ENCODE measurements at places on chromosomes 16 and 17.

- no peak for DNase-seq
Observed at GRCh38 chr17:54907376-54907775, 6.7 kb downstream of the TOM1L1 start.

GRCh38 chr16:28554634-28555423 is 1.1 kb downstream of the SGF29 start:
- no peak for DNase-seq

GRCh38 chr17:75832652-75833400 is 11.4 kb downstream of the UNC13D start:
- no peak for DNase-seq

DNA sequence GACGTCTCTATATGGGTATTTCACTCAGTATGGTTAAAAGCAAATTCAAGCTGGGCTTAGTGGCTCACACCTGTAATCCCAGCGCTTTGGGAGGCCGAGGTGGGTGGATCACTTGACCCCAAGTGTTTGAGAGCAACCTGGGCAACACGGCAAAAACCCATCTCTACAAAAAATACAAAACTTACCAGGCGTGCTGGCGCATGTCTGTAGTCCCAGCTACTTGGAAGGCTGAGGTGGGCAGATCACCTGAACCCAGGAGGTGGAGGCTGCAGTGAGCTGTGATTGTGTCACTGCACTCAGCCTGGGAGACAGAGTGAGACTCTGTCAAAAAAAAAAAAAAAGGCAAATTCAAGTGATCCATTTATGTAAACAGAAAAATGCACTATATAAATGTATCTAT is 1.3 kb upstream of the TNFRSF17 start:
- DNase-seq = no peak

- DNase-seq = no peak
Observed at GRCh38 chr16:73781297-73781696, 515.3 kb upstream of the PSMD7 start.

- DNase-seq = no peak
Observed at GRCh38 chr17:28449859-28450258, 23.6 kb upstream of the SLC13A2 start.

DNA sequence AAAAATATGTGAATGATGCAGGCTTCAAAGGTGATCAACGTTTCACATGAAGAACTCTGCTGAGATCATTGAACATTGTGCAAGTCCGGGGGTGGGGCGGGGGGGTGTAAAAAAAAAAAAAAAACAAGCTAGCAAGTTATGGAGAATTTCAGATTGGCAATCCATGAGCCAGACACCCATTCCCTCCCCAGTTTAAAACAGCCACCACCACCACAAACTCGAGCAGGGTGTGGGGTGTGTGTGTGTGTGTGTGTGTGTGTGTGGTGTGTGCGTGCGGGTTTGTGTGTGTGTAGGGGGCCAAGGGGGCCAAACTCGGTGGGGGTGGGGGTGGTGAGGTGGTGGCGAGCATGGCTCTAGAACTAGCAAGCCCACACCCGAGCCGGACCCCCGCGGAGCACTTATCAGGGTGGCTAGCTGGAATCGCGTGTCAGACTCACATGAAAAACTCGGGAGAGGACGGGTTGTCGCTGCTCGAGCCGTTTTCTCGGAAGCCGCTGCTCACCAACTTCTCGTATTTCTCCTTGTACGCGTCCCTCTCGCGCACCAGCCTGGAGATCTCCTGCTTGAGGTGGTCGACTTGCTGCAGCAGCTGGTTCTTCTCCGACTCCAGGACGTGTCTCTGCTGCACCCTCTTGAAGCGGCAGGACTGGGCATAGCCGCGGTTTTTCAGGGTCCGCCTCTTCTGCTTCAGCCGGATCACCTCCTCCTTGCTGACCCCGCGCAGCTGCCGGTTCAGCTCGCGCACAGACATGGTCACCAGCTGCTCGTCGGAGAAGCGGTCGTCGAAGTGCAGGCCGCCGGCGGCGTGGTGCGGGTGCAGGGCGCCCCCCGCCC is 2.0 kb downstream of the MAF start:
- no peak for DNase-seq

GRCh38 chr17:54992797-54993639 is 24.5 kb downstream of the STXBP4 start:
- DNase-seq = peak; percentile 13

DNA sequence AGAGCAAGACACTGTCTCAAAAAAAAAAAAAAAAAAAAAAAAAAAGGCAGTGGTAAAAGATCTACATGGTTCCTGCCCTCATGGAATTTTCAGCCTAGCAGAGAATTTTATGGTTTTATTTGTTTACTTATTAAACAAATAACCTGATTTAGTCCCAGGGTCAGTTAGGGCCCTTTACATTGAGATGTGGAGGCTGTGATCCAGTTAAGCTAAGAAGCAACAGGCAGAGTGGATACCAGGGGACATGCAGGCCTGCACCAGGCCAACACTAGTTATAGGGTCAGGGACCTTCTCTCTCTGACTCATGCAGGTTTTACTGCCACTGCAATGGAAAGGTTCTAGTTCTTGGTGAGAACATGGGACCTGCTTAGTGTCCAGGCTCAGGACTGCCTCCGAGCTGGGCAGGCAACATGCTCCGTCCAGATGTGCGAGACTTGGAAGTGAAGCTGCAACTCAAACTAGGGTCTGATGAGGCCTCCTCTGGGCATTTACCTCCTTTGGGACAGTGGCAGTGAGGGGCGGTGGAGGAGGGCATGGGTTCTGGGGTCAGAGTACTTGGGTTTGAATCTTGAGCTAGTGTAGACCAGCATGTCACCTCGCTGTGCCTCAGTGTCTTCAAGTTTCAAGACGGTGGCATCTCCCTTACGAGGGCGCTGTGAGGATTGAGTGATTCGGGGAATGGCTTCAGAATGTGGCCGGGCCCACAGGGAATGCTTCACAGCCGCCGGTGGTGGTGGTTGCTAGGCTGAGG is 301.8 kb downstream of the CPPED1 start:
- DNase-seq = no peak

DNA sequence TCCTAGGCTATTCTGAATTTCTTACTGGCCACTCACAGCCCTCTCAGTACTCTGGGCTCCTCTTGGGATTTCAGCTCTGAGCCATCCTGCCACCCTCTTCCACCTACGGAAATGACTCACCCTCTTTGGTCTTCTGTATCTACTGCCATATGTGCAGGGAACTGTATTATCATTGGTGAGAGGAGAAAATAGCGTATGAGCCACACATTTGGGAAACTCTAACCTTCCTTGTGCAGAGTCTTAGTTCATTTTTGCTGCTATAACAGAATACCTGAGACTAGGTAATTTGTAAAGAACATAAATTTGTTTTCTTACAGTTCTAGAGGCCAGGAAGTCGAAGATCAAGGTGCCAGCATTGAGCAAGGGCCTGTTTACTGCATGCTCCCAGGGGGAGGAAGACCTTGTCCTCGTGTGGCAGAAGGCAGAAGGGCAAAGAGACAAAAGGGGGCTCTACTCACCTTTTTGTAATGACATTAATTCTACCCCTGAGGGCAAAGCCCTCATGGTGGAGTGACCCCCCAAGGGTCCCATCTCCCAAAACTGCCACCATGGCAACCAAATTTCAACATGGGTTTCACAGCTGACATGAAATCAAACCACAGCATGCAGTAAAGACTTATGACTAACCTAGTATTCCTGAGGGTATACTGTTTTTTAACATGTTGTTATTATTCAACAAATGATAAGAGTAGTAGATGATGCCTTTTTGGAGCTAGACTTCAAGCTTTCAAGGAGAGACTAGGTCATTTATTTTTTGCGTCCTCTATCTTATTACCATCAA is 191.8 kb downstream of the PRKCA start:
- no peak for DNase-seq

GRCh38 chr17:78138204-78139060 is 7.8 kb upstream of the C17orf99 start:
- DNase-seq = no peak

DNA sequence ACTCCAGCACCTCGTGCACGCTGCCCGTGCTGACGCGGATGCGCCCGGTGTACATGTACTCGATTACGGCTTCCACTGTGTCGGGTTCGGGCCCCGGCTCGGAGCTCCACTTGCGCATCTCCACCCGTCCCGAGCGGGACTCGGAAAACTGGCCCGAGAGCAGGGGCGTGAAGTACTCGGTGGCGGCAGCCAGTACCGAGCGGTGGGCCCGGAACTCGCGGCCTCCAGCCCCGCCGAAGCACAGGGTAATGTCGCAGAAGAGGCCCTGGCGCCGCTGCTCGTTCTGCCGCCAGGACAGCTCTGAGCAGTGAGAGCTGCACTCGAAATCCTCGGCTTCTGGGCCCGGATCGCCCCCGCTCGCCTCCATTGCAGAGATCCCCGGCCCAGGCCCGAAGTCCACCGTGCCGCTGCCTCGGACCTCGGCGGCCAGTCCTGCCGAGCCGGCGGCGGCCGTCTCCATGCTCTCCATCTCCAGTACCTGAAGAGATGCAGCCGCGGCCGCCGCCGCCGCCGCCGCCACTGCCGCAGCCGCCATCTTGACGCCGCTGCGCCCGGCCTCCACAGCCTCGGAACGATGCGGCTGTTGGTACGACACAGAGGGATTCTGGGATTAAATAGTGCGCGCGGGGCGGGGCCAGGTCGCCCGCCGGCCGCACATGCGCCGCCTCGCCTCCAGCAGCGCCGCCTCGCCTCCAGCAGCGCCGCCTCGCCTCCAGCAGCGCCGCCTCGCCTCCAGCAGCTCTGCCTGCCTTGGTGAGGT is at the start of gene KLHL11:
Gene KLHL11, minus strand, starts transcription at position 588 of the 760 bp plus-strand sequence. Its CDS starts 53 bp downstream, at position 535.
- DNase-seq = peak; percentile 57

- no peak for DNase-seq
Observed at GRCh38 chr17:164303-165235, 16.9 kb downstream of the DOC2B start.

DNA sequence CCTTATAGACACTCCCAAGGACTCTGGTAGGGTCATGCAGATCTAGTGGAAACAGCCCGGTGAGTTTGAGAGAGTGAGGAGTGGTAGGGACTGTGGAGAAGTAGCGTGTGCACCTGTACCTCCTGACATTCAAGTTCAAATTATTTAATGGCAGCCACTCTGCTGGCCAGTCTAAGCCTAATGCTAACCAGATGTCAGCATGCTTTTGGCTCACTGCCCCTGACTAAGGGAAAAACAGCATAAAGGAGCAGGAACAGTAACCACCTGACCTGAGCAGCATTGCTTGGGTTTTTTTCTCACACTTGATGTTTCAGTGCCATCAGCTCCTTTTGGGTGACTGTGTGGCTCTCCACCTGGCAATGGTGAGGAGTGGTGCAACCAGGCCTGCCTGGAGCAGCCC is 23.8 kb upstream of the SLC12A3 start:
- no peak for DNase-seq

DNA sequence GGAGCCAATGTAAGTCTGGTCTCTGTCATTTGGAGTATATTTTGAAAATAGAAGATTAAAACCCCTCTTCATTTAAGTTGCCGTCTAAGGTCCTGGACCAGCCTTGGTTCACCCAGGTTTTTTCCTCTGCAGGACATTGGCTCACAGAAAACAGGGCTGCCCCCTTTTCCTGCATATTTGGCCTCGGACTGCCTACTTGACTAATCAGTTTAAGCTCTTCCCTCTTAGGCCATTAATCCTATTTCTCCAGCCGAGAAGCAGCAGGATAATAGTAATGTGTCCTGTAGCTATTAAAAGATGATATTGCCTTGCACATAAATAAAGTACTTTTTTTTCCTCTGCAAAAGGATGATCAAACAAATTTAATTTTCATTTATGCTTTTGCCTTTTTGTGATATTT is 52.1 kb downstream of the PRKCA start:
- DNase-seq = no peak

GRCh38 chr17:61325382-61326073 is 74.1 kb upstream of the TBX2 start:
- no peak for DNase-seq

GRCh38 chr17:9768381-9768934 is 22.9 kb downstream of the DHRS7C start:
- no peak for DNase-seq

DNA sequence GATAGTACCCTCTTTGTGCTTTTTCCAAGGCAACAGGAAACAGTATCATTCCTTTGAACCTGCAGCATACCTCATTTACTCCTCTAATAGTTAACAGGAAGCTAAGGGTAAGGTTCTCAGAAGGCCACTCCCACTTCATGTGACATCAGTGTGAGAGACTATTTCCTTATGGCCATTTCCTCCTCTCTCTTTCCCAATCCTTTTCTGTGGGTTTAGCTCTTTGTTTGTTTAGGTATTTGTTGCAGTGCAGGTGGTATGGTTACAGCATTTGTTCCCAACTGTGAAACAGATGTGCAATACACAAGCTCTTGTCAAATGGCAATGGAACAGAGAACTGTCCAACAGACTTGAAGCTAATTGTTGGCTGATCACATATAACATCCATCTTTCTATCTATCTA is 14.7 kb downstream of the TMC5 start:
- DNase-seq = no peak

GRCh38 chr16:23279721-23280153 is 22.4 kb upstream of the SCNN1B start:
- no peak for DNase-seq

DNA sequence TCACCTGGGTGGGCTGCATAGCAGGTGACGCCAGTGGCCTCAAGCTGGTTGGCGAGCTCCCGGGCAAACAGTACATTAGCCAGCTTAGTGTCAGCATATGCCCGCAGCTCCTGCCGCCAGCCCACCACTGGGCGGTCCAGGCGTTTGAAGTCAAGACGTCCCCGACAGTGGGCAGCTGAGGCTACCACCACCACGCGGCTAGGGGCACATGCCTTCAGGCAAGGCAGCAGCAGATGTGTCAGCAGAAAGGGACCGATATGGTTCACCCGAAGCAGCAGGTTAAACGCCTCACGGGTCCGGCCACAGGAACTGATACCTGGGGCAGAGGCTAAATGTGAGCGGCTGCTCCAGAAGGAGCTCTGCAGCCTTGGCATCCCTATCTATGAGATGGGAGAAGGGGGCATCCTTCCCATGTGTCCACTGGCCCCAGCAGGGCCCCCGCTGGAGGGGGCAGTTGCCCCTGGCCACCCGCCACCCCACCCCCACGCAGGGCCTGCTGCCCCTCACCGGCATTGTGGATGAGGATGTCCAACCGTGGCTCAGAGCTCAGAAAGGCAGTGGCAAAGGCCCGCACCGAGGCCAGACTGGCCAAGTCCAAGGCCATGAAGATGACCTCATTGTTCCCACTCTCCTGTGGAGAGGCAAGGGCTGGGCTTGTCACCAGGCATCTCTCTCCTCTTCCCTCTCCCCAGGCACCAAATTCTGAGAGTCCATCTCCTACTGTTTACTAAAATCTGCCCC is 1.7 kb downstream of the DHRS13 start:
- no peak for DNase-seq

- DNase-seq = no peak
Observed at GRCh38 chr16:67807148-67807682, 526 bp downstream of the TSNAXIP1 start.

DNA sequence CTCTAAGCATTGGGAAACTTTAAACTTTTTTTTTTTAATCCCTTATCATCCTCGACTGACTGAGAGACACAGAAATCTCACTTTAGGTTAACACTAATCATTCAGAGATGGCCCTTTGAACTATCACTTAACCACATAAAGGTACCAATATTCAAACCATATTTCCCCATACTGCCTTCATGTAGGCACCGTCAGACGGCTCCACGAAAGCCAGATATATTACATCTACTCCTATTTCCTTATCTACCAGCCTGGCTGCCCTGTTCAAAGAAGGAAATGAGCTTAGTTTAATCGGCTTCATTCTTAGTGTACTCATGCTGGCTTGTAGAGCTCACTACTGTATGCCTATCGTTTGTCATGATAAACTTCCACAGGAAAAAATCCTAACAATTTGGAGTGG is 270.9 kb downstream of the CEP112 start:
- DNase-seq = no peak

- DNase-seq = no peak
Observed at GRCh38 chr17:50208611-50209061, 7.2 kb upstream of the COL1A1 start.

- no peak for DNase-seq
Observed at GRCh38 chr16:31043352-31043751, 10.0 kb downstream of the STX4 start.

- DNase-seq = no peak
Observed at GRCh38 chr17:12505866-12506265, 159.8 kb upstream of the MYOCD start.

Data from GM12864 (cell line).